ENCODE measurements at places on chromosomes 7 and 10. TPM values are rescaled to one million over a fixed set of nuclear protein-coding genes. Genes with fewer than 3 reads are reported as not detected.

- DNase-seq: peak; percentile 29
Measured at GRCh38 chr7:68524126-68524525, 1074.1 kb upstream of the AUTS2 start.

DNA sequence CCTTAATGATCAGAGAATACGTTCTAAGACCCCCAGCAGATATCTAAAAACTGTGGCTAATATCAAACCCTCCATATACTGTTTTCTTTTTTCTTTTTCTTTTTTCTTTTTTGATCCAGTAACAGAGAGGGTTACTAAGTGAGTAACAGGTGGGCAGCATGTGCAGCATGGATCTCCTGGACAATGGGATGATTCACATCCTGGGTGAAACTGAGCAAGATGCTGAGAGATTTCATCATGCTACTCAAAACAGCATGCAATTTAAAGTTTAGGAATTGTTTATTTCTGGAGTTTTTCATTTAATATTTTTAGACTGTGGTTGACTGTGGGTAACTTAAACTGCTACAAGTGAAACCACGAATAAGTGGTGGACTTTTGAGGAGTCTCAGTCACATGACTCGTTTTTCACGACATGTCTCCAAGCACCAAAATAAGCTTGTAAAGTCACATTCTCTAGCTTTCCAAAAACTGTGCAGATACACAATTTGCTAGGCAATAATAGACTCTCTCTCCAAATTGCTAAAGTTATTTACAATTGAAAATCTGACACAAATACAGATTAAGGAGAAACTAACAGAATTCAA lies 716.2 kb downstream of the NXPH1 start:
- no peak for DNase-seq

FAM180A gene
- 0.22 TPM for polyA plus RNA-seq

CLEC2L gene
- 0.85 TPM for polyA plus RNA-seq
